Inflammatory macrophage (primary cell): ENCODE measurements at places on chromosomes 2 and 18.

DNA sequence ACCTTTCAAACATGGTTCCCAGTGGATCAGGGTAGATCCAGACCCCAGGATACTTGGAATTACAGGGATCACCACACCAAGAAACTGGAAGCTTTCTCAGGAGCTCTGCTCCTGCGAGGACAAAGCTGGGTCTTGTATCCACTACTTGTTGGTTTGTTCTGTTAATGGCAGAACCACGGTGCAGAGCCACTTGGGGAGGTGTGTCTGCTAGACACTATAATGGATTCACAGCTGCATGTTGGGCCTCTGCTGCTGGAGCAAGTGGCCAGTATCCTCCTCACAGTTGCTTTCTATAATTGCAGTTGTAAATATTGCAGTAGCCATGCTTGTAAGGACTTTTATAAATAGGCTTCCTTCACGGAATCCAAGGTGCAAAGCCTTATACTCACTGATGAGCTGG lies 12.9 kb downstream of the FOSL2 start:
- DNase-seq = no peak

GRCh38 chr2:10847008-10847407 lies 34.4 kb upstream of the PDIA6 start:
- no peak for DNase-seq

- DNase-seq = no peak
Observed at GRCh38 chr18:22311301-22311700, 106.4 kb downstream of the CTAGE1 start.

DNA sequence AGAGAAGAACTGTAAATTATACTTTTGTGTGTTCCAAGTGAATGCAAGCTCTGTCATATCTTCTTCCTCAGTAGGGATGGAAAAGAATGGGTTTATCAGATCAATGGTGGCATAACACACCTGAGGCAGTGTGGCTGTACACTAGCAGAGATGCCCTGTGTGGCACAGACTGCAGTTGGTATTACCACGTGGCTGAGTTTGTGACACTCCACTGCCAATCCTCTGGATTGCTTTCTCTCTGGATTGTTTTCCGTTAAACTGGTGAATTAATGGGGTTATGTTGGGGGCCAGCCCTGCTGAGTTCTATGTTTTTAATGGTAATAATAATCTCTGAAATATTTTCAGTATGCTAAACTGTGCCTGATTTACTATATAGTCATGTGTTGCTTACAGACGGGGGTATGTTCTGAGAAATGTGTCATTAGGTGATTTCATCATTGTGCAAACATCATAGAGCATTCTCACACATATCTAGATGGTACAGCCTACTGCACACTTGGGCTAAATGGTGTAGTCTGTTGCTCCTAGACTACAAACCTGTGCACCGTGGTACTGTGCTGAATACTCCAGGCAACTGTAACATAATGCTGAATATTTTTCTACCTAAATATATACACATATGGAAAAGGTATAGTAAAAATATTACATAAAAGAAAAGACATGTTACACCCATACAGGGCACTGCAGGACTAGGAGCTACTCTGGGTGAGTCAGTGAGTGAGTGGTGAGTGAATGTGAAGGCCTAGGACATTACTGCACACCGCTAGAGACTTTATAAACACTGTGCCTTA lies 84.7 kb upstream of the ST6GAL2 start:
- DNase-seq = no peak

DNA sequence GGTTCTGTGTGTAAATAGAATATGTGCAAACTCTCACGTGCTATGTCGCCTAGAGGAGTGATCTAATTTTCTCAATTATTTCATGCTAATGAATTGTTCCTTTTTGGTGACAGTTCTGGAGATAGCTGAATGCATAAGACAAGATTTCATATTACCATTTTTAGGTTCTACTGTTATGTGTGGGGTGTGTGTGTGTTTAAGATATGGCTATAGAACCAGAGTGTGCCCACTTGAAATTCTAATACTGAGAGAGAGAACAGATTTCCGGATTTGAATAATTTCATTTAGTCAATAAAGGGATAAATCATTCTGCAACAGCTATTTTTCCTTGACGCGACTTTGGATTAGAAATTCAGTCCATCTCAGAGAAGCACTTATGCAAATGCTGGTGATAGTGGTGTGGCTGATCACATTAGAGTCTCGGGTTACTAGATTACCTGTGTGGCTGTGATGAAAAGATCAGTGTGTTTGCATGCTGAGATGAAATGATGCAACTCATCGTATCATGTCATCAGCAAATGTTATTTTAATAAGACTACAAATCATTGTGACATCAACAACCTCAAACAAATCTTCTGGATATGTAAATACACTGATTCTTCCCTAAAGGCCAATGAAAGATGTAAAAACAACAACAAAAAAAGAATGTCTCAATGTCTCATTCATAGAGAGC lies 415.9 kb downstream of the EPHA4 start:
- DNase-seq = no peak
